ENCODE measurements at places on chromosomes 11 and 22. TPM values are rescaled to one million over a fixed set of nuclear protein-coding genes. Genes with fewer than 3 reads are reported as not detected.

- no peak for DNase-seq
These were observed 3.3 kb downstream of the TCN2 start for GRCh38 chr22:30610299-30610698.

GRCh38 chr11:117834838-117835443 lies 10.4 kb upstream of the FXYD2 start:
- DNase-seq, result no peak

- DNase-seq, result no peak
These were observed 1329.0 kb downstream of the LRRC4C start for GRCh38 chr11:40130427-40130826.

DNA sequence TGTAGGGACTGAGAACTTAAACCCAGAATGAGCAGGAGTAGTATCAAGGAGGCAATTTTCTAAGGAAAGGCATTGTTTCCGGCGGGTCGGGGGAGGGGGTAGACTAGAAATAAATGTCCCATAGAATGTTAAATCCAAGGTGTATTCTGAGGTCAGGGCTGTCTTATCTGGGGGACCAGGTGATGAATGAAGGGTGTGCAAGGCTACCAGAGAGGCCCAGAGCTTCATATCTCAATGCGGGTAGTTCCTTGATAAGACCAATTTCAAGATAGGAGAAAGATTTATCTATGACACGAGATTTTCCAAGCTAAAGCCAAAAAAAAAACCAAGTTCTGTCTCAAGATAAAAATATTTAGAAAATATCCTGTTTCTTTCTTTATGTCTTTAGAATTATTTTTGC lies 8.3 kb upstream of the RCE1 start:
- no peak for DNase-seq

The APOC3 gene
- not detected for total RNA-seq

The ANO5 gene
- total RNA-seq, result 4.3 TPM

The RNF214 gene
- 20.0 TPM for total RNA-seq

The HEPHL1 gene
- not detected for total RNA-seq

The TMPRSS4 gene
- total RNA-seq, result 132 TPM

The KCNA4 gene
- total RNA-seq, result not detected

The FAM181B gene
- total RNA-seq, result 0.09 TPM

All from Calu3 (cell line).